ENCODE measurements at places on chromosomes 1 and 21. TPM values are rescaled to one million over a fixed set of nuclear protein-coding genes. Genes with fewer than 3 reads are reported as not detected.

The AGPAT3 gene
- total RNA-seq: 44.2 TPM

The TMEM51 gene
- 21.3 TPM for total RNA-seq

The FOXO6 gene
- total RNA-seq: not detected

The FCGR2B gene
- not detected for total RNA-seq

The SLC45A1 gene
- 0.14 TPM for total RNA-seq

The CFAP126 gene
- not detected for total RNA-seq

The FCRL6 gene
- total RNA-seq: not detected

The GSTM1 gene
- total RNA-seq: 10.8 TPM
